ENCODE measurements at places on chromosomes 4 and X.
A peak's percentile ranks its signal among the peaks of the same experiment; 100 is the strongest.

- no peak for DNase-seq
Observed at GRCh38 chr4:78214078-78214477, 157.0 kb downstream of the FRAS1 start.

- peak; percentile 5 for DNase-seq
Observed at GRCh38 chrX:28920153-28920943, 333.1 kb downstream of the IL1RAPL1 start.

- no peak for DNase-seq
Observed at GRCh38 chrX:55867708-55868107, 150.2 kb downstream of the RRAGB start.

DNA sequence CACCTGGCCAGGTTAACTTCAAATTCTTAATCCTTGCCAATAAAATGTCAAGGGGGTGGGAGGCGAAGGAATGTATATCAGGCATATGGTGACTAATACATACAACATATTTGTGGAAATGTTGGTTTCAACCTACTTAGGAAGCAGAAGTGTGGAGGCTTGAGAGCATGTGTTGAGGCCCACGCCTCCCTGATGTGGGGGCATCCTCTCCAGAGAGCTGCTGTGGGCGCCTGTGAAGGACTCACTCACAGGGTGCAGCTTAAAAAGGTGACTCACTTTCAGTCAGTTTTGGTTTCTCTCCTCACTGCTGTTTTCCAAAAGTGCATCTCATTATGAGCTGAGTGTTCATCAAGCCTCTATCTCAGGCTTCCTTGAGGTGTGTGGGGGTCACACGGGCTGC lies 27.5 kb downstream of the LNX1 start:
- peak; percentile 88 for DNase-seq

DNA sequence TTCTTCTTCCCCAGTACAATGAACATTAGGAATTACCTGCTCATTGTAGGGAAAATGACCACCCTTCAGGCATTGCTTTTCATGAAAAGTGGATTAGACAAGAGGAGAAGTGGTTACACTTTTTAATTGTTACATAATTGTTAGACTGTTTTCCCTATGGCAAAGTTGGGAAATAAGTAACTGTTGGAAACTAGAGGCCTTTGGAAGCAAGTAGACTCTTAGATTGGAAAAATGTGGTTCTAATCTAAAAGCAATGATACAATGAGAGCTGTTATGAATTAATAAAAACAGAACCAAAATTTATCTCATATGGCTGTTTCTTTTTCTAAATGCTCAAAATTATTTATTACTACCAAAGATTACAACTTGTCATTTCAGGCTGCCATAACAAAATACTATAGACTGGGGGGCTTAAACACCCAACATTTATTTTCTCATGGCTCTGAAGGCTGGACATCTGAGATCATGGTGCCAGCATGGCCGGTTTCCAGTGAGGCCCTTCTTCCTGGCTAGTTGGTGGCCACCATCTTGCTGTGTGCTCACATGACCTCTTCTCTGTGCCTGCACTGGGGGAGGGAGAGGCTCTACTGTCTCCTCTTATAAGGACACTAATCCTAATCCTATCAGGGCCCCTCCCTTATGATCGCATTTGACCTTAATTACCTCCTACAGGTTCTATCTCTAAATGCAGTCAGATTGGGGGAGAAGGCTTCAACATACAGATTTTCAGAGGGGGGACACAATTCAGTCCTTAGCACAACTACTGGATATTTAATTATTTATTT lies 12.5 kb downstream of the CC2D2A start:
- DNase-seq = no peak

GRCh38 chr4:164446516-164446915 lies 307.4 kb upstream of the SMIM31 start:
- peak; percentile 77 for DNase-seq

DNA sequence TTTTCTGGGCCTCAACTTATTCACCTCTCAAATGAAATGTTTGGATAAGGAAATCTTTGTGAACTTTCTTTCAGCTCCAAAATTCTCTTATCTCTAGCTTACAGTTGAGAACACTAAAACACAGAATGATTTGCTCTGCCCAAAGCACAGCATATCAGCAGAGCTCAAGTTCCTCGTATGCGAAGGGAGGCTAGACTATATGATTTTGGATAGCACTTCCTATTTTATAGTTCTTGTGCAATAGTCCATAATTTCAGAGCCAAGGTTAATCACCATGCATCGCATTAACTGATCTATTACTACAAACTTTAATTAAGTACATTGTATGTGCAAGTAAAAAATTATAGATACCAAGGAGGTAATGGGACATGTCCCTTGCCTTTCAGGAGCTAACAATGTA lies 27.0 kb upstream of the KLHL13 start:
- DNase-seq = no peak

DNA sequence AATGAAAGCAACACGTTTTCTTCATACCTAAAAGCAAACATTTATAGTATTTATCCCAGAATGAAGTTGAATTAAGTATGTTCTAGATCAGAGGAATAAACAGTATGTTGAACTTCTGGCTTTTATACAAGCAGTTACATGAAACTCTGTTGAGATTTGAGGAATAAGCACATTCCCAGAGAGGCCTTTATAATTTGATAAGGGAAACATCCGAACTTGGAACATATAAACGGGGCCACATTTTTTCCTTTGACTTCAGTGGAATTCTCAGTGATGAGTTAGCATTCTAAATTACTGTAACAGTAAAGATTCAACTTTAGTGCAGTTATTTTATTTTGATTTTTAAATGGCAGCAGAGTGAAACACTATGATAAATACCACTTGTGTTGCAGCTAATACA lies 119.5 kb downstream of the GLRA3 start:
- no peak for DNase-seq

DNA sequence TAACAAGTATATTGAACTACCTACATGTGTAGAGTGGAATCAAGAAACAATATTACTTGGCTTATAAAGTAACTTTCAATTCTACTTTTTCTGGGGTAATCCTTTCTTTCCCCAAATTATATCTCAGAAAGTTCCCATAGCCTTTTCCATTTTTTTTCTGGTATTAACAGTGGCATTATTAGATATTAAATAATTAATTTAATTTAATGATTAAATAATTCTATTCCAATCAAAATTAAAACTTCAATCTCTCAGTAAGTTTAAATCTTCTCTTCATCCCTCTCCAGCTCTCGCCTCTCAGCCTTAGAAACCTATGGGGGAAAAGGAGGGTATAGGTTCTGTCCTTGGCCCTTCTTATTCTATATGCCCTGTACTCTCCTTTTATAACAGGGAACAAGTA lies 262.4 kb downstream of the INPP4B start:
- no peak for DNase-seq

DNA sequence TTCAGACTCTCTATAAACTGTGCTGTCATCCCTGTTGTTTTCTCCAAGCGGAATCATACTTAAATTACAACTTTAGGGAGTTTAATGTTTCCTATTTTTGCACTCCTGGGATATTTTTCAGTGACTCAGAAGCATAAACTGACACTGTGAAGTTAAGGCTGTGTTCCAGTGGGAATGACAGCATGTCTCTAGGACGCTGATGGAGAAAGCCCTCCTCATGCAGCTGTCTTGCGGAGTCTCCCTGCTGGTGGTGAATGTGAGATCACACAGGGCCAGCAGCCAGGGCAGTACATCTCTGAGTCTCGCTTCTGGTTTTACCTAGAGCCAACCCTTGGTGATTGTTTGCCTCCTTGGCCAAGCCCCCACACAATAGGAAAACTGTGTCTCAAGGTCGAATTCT lies 53.3 kb downstream of the NFKB1 start:
- DNase-seq = peak; percentile 80

DNA sequence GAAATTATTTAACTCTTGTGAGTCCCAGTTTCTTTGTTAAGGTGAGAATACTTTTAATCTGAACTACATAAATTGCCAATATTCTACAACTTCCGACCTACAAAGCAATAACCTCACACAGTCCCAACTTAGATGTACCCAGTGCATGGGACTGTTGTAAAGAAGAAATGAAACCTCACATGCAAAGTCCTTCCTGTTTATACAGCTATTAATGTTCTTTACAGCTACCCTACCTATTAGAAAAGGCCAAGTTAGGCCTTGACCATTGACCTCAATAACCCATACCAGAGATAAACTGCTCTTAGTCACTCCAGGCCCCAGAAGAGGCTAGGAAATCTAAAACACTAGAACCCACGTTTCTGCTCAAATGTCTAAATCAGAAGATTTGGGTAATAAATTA lies 920.1 kb upstream of the TENM3 start:
- DNase-seq = no peak

DNA sequence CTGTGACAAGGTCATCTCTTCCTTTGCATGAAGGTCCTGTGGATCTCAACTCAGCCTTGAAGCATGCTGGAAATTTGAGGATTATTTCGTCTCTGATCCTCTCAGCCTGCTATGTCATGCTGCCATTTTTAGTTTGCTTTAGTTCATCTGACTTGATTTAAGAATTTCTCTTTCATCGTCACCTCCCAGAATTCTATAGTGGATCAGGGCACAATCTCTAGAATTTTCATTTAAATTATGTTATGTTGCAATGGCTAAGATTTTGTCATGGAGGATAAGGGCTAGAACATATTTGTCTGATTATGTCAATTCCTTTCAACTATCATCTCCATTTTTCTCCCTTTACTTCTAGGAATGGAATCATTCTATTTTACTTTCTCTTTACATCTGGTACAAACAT lies 98.8 kb downstream of the PCDH10 start:
- DNase-seq = no peak

- no peak for DNase-seq
Observed at GRCh38 chr4:86184901-86185285, 175.0 kb downstream of the MAPK10 start.

DNA sequence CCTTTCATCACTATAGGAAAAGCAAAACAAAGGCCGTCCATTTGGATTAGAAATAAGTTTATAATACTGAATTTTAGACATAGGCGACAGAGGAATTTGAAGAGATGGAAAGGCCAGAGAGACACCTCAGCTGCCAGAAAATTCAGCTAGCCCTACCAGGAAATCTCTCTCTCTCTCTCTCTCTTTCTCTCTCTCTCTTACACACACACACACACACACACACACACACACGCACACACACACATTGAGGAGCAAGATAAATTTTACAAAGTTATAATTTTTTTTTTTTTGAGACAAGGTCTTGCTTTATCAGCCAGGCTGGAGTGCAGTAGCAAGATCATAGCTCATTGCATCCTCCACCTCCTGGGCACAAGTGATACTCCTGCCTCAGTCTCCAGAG lies 1.4 kb downstream of the XK start:
- no peak for DNase-seq

- no peak for DNase-seq
Observed at GRCh38 chr4:27717431-27717755, 856.8 kb downstream of the STIM2 start.

- peak; percentile 74 for DNase-seq
Observed at GRCh38 chr4:15327311-15328298, 100.2 kb upstream of the C1QTNF7 start.

GRCh38 chrX:123121241-123121640 lies 62.8 kb upstream of the GRIA3 start:
- peak; percentile 1 for DNase-seq

- DNase-seq = no peak
Observed at GRCh38 chrX:9759337-9759736, 6.3 kb downstream of the GPR143 start.

GRCh38 chrX:107968623-107969022 lies 13.5 kb downstream of the TEX13B start:
- no peak for DNase-seq

GRCh38 chr4:6855692-6856297 lies 53.8 kb upstream of the TBC1D14 start:
- DNase-seq = peak; percentile 73

- no peak for DNase-seq
Observed at GRCh38 chr4:158018831-158019230, 154.0 kb downstream of the GASK1B start.

DNA sequence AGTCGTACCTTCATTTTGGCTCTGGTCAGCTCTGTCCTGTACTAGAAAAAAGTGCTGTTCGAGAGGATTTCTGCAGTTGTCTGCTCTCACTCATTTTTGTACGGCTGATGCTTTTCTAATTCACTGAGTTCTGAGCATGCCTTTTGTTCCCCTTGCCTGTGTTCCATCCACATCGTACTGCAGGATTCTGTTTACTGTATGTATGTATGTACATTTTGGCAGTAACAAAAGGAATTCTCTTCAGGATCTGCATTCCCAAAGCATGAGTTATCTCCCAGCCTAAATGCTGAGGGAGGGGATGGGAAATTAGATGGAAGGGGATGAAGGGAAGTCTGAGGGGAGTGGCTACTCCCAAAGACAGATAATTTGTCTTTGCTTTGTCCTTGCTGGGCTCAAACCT lies 87.6 kb downstream of the GBA3 start:
- DNase-seq = no peak

DNA sequence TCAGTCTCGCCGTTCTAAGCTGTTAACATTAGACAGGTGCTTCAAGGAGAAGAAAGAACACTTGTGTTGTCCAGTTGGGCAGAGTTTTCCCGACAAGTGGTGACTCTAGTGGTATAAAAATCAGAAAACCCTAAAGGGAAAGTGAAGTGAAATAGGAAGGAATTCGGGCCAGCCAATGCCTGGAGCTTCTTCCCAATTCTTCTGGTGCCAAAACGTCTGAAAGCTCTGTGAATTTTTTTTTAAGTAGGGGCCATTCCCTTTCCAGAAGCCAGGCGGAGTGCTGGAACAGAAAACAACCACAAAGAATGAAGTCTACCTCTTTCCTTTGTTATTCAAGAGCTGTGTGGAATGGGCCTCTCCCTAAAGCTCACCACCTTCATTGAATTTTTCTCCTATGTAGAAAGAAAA lies 43.1 kb upstream of the PPARGC1A start:
- DNase-seq = peak; percentile 69

- peak; percentile 12 for DNase-seq
Observed at GRCh38 chr4:38563707-38564495, 100.1 kb upstream of the KLF3 start.

GRCh38 chrX:111164728-111165127 lies 68.7 kb downstream of the PAK3 start:
- no peak for DNase-seq

DNA sequence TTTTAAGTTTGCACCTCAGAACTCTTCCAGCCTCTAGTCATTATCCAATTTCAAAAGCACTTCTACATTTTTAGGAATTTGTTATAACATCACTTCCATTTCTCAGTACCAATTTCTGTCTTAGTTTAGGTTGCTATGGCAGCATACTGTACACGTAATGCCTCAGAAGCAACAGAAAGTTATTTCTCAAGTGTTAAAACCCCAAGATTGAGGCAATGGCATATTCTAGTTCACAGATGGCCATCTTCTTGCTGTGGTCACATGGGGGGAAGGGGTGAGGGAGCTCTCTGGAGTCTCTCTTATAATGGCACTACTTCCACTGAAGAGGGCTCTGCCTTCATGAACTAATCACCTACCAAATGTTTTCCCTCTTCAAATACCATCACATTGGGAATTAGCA lies 220.3 kb upstream of the CTSO start:
- DNase-seq = no peak

- peak; percentile 18 for DNase-seq
Observed at GRCh38 chr4:6772223-6772928, 10.2 kb upstream of the KIAA0232 start.

GRCh38 chr4:150010525-150011126 lies 67.6 kb upstream of the DCLK2 start:
- peak; percentile 78 for DNase-seq

DNA sequence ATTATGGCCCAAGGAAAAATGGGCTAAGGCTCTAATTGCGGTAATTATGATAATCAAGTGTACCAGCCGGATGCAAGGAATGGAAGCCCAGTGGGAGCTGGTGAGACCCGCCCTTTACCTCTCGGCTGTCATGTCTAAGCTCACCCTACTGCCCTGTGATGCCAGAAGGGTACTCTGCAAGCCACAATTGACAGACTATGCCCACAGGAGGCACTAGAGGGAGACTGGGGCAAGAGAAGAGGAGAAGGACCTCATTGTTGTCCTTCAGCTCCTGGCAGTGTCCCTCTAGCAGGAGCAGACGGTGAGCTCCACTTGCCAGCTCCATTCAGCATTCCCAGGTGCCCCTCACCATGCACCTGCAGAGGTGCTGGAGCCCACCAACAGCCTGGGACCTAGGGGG lies 141.8 kb downstream of the SMIM20 start:
- no peak for DNase-seq

Data from astrocyte of the spinal cord (primary cell).